Right atrium auricular region (tissue), 2 donors: ENCODE measurements at places on chromosomes 16 and 17. TPM values are rescaled to one million over a fixed set of nuclear protein-coding genes. Genes with fewer than 3 reads are reported as not detected.

CRYBA1 gene
- not detected for total RNA-seq

SP6 gene
- total RNA-seq: not detected

TP53TG3C gene
- total RNA-seq: not detected

ABCC3 gene
- total RNA-seq: 1.4 TPM

GLTPD2 gene
- not detected for total RNA-seq

PABPN1L gene
- total RNA-seq: not detected

TERB1 gene
- total RNA-seq: not detected

- DNase-seq: no peak
Measured at GRCh38 chr17:21061971-21062526, 19.2 kb upstream of the USP22 start.

GRCh38 chr16:104928-105327 is 26.9 kb downstream of the MPG start:
- no peak for DNase-seq

GRCh38 chr16:74049027-74049426 is 247.6 kb upstream of the PSMD7 start:
- no peak for DNase-seq

DNA sequence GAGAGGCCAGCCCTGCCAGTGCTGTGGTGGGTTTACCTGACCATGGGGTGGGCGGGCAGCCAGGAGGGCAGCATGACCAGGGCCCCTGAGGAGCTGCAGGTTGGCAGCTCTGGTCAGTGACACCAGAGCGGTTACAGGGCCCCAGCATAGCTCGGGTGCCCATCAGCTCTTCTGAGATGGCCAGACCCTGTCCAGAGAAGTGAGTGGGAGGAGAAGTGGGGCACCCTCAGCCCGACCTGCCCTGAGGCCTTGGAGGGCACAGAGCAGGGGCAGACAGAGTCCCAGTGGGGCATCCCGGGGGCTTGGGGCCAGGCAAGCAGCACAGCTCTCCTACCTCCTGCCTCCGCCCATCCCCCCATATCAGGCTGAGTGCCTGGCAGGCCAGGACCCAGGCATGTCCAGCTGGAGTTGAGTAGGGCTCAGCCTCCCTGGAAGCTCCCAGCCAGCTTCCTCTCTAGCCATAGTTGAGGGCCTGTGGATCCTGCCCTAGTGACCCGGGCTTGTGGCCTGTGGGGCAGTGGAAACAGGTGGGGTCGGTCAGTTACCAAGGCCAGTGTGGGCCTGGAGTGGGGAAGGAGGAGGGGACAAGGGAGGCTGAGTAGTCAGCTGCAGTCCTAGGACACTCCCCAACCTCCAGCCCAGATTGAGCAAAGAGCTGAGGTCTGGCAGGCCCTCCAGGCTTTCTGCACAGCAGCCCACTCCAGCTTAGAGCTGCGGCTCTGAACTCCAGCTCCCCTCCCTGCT is 83.5 kb downstream of the AMFR start:
- no peak for DNase-seq

DNA sequence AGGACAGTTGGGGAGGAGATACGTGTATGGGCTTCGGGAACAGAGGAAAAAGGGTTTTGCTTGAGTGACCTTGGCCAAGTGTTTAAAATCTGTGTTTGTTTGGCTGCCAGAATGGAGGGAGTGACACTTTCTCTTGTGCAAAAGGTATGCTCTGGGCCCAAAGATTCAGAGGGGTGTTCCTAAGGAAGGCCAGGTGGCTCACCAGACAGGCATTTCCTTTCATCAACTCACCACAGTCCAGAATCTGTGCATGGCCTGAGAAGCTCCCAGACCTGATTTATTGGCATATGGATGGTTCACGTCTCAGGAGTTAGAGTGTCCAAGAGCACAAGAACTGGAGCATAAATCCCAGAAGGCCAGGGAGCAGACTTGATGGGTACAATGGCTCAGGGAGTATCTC is 53.4 kb upstream of the NLK start:
- no peak for DNase-seq

DNA sequence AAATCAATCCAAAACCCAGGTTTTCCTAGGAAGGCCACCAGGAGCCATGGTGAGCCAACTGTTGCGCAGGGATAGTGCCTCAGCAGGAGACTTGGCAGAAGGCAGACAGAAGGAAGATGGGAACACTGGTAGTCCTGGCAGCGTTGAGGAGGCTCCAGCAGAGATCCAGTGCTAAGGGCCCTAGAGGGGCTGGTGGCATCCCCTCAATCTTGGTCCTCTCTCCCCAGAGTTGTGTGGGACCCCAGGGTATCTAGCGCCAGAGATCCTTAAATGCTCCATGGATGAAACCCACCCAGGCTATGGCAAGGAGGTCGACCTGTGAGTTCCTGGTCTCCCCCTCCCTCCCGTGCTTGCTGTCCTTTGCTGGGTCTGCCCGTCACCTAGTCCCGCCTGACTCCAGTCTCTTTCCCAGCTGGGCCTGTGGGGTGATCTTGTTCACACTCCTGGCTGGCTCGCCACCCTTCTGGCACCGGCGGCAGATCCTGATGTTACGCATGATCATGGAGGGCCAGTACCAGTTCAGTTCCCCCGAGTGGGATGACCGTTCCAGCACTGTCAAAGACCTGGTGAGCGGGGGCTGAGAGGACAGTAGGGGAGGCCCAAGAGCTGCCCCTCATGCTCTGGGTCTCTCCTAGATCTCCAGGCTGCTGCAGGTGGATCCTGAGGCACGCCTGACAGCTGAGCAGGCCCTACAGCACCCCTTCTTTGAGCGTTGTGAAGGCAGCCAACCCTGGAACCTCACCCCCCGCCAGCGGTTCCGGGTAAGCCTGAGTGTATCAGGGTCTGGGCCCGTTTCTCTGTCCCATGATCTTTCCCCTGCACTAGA is 5.7 kb downstream of the CFAP119 start:
- no peak for DNase-seq

DNA sequence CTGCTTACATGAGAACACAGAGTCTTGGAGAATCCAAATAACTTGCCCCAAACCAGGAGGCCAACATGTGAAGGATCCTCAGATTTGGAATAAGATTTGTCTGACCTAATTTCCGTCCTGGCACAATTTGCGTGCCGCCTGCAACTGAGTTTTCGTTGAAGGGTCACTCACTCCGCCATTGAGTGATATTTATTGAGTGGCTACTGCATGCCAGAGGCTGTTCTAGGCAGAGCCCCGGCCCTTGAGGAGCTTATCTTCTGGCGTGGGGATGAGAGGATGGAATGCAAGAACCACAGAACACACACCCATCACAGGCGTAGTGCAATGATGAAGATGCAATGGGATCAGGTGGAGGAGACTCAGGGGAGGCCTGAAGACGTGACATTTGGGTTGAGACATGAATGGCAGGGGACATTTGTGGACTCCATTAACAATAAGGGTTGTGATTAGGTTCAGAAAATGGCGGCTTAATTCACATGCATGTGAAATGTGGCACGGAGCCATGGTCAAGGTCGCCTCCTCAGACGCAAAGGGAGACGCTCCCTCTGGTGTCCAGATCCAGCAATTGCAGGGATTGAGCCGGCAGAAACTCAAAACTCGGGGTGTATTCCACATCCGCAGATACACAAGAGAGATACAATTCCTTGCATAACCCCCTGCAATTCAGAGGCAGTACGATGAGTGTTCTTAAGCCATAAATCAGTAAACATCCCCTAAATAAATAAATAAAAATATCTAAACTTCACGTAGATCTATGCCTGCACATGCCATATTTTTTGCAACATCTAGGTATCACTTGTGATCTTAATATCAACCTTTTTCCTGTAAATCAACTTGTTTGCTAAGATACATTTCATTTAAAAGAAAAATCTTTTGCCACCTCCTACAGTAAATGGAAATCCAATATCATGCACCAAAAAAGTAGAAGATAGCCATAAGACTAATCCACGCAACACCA is 57.9 kb upstream of the CACNG4 start:
- DNase-seq: peak; percentile 75

GRCh38 chr16:23528644-23529310 is 18.5 kb upstream of the GGA2 start:
- DNase-seq: no peak

- DNase-seq: no peak
Measured at GRCh38 chr17:10447026-10447931, 22.1 kb downstream of the MYH4 start.

GRCh38 chr17:66462010-66462409 is 159.6 kb downstream of the PRKCA start:
- no peak for DNase-seq

DNA sequence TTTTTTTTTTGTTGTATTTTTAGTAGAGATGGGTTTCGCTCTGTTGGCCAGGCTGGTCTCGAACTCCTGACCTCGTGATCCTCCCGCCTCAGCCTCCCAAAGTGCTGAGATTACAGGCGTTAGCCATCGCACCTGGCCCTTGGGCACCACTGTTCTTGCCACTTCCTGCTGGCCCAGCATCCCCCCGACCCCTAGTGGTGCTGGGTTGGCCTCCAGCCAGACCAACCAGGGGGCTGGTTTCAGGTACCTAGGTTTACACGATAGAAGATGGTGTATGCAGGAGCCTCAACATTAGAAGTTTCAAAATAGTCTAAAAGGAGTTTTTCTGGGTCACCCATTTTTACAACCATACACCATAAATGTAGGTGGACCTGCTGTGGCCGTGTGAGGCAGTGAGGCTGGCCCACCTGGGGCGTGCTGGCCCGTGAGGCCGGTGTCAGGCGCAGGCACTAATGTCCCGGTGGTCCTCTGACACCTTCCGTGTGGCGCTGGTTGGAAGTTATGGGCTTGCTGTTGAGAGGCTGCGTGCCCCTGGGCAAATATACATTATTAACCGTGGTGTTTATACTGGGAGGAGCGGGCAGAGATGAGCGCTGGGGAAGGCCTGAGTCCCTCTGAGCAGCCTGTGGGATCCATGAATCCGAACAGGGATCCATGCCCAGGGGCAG is 43.5 kb downstream of the CFAP20 start:
- no peak for DNase-seq

DNA sequence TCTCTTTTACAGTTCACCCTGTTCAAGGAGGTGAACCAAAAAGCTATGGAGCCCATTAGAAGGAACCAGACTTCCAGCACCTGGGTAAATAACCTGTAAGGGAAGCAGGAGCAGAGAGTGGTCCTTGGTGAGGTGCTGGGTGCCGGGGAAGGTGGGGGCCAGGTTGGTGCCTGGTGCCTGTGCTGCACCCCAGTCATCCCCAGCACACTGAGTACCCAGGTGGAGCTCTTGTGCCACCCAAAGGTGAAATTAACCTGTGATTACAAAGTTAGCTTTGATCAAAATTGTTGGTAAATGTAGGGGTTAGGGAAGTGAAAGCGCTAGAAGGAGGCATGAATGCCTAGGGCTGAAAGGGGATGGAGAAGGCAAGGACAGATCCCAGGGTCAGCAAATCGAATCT is 58.6 kb downstream of the CDRT4 start:
- no peak for DNase-seq

- DNase-seq: no peak
Measured at GRCh38 chr16:77434022-77434529, 758 bp downstream of the ADAMTS18 start.

DNA sequence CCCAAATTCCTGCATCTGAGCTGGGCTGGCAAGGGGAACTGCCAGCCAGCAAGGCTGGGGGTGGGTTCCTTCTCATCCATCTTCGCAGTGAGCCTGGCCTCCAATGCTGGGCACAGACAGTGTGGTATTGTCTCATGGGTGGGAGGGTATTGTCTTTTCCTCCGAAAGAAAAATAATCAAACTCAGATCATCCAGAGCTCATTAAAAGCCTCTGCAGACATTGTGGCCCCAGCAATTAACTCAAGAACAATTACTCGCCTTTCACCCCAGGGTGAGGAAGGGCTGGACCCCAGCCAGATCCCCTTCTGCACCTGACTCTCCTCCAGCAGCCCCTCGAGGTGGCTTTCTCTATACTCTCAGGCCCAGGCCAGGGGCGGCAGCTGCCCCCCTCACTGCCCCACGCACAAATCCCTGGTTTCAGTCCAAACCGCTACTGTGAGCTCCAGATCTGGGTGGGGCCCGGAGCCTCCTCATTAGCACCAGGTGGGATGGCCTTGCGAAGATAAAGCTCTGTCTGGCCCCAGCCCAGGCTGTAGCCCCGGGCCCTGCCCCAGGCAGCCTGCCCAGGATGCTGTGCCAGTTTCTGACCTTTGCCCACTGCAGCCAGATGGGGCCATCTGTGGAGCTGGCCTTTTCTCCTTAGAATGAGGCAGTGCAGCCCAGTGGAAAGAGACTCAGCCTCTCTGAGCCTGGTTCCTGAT is 2.3 kb upstream of the KRT15 start:
- DNase-seq: no peak

DNA sequence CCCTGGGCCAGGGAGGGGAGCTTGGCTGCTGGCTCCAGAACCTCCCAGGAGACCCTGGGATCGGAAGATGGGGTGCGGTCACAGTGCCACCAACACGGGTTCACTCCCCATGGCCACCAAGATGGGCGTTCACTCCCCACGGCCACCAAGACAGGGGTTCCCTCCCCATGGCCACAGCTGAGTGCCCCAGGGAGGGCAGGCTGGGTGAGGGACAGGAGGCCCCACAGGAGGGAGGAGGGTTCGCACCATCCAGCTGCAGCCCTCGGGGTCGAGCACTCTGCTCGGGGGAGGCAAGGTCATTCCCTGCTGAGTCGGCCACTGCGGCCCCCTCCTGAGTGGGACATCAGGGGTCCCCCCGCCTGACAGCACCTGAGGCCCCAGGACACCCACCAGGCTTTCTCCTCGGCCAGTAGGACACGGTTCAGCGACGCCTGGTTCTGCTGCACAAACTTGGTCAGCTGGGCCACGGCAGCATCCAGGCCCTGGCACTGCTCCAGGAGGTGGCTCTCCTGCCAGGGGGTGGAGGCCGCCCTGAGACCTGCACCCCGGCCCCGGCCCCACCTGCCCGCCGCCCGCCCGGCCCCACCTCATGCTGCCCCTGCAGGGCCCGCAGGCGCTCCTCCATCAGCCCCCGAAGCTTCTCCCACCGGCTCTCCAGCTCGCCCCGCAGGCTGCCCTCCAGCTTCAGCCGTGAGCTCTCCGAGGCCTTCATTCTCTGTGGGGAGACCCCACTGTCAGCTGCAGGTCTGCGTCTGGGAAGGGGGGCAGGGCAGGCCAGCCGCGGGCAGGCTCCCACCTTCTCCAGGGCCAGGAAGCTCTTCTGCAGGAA is 5.9 kb downstream of the CCDC154 start:
- no peak for DNase-seq

GRCh38 chr16:72997141-72997542 is 50.8 kb downstream of the ZFHX3 start:
- DNase-seq: no peak

DNA sequence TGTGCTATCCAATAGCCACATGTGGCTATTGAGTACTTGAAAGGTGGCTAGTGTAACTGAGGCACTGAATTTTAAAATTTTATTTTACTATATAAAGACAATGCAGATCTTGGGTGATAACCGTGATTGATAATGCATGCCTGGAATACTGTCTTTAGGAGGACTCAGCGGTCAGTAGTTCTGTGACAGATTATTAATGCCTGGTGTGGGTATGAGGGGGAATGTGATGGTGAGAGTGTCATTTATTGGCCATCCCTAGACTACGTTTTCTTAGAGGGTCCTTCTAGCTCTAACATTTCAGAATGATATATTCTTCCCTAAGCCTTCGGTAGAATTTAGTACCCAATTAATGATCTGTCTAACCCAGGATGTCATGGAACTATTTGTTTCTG is 157.6 kb downstream of the CPPED1 start:
- no peak for DNase-seq
